Right ventricle myocardium superior (tissue), 1 donor: ENCODE measurements at places on chromosomes 6 and 20. TPM values are rescaled to one million over a fixed set of nuclear protein-coding genes. Genes with fewer than 3 reads are reported as not detected.

GRCh38 chr20:64158346-64159285 is 5.6 kb upstream of the MYT1 start:
- no peak for DNase-seq

GRCh38 chr6:12033770-12034169 is 21.7 kb downstream of the HIVEP1 start:
- no peak for DNase-seq

GRCh38 chr6:16818992-16819626 is 57.8 kb upstream of the ATXN1 start:
- no peak for DNase-seq

GRCh38 chr6:139895205-139895793 is 520.9 kb upstream of the CITED2 start:
- DNase-seq: no peak

- DNase-seq: no peak
Measured at GRCh38 chr6:169885131-169885530, 133.7 kb downstream of the ERMARD start.

GRCh38 chr20:38136421-38137245 is 28.4 kb downstream of the TGM2 start:
- no peak for DNase-seq

GRCh38 chr20:43590392-43591303 is at the start of gene IFT52:
TSS of gene IFT52 (plus strand) at chr20:43590937. CDS start at chr20:43594699, 3,762 bp downstream.
- peak; percentile 95 for DNase-seq

DNA sequence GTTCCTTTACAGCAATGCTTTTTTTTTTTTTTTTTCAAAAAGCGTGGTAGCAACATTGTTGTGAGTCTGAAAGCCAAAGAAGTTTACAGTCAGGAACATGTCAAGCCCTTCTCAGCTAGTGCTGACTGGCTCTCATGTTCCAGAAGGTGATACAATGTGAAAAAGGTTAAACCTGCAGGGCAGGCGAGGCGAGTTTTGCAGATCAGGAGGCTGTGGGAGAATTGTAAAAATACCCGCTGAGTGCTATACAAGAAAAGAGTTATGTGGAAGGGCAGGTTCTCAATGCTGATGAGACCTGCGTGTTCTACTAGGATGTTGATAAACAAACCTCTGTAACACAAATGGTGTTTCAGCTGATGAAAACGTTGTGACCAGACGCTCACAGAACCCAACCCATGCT is 30.9 kb upstream of the RPP40 start:
- DNase-seq: no peak

GRCh38 chr20:57672164-57672563 is 37.7 kb downstream of the PMEPA1 start:
- DNase-seq: peak; percentile 76

DNA sequence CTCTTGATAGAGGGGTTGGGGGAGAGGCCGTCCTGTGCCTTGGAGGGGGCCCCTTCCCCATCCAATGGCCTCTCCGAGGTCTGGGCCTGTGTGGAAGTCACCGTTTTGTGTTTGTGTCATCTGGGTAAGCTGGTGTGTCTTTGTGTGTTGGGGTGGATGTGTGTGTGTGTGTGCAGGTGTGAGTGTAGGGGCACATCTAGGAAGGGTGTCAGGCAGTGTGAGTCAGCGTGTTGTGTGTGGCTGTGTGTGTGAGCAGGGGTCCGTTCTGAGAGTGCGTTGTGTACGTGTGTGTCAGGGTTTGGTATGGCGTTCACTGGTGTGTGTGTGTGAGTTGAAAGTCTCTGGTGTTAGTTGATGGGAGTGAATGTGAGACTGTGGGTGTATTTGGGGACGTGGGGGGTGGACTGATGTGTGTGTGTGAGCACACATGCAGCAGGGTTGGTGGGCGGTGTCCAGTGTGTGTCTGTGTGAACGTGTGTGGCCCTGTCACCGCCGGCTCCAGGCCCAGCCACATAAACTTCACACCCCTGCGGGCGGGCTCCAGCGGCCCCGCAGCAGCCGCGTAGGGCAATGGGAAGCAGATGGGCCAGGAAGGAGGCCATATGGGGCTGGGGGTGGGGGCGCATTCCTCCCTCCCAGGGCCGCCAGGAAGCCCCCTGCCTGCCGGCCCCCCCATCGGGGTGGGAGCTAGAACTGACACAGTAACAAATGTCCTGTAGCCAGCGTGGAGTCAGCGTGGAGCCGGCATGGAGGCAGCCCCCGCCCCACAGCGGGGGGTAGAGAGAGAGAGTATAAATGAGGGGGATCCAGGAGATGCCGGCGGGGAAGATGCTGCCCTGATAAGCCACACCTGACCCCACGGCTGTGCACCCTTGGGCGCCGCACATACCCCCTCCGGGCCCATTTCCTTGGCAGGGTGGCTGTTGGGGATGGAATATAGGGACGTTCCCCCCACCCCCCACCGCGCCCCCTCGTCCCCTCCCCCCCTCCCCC is 32.1 kb downstream of the SNAI1 start:
- DNase-seq: no peak

DNA sequence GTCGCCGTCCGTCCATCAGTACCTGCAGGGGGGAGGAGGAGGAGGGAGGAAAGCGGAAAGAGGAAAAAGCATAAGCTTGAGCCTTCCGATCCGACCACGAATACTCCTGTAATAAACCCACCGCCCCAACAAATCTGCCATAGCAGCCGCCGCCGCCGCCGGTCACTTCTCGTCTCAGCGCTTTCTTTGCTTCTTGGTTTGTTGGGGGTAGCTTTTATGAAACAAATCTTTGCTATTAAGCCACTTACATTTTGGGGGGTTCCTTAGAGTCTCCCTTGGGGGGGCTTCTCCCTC is 277 bp downstream of the ADGRB3 start:
- DNase-seq: no peak

DNA sequence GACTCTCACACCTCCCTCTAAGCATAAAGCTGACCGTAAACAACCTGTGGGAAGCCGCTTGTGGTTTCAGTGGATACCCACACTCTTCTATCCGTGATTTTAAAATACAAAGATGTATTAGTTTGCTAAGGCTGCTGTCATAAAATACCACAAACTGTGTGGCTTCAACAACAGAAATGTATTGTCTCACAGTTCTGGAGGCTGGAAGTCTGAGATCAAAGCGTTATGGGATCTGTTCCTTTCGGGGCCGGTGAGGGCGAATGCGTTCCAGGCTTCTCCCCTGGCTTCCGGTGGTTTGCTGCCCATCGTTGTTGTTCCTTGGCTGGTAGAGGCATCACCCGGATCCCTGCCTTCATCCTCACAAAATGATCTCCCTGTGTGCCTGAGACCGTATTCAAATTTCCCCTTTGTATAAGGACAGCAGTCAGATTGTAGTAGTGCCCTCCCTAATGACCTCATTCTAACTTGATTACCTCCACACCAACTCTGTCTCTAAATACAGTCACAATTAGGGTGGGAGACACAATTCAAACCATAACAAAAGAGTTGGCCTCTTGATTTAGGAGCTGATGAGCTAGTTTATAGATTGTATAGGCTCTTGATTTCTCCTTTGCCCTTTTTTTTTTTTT is 210.6 kb upstream of the SOX4 start:
- no peak for DNase-seq

DNA sequence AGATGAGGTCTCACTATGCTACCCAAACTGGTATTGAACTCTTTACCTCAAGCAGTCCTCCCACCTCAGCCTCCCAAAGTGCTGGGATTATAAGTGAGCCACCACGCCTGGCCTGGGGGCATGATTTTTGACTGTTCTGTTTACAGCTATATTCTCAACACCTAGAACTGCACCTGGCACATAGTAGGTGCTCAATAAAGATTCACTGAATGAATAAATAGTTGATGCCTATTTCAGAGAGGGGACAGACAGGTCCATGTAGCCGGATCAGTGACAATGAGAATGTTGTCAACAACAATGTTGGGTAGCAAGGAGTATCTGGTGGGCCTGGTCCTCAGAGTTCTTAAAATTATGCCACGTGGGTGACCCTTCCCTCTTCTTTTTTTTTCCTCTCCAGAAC is 8.9 kb downstream of the TRAF3IP2 start:
- DNase-seq: no peak

GRCh38 chr6:12567682-12568081 is 148.9 kb upstream of the PHACTR1 start:
- DNase-seq: no peak

DNA sequence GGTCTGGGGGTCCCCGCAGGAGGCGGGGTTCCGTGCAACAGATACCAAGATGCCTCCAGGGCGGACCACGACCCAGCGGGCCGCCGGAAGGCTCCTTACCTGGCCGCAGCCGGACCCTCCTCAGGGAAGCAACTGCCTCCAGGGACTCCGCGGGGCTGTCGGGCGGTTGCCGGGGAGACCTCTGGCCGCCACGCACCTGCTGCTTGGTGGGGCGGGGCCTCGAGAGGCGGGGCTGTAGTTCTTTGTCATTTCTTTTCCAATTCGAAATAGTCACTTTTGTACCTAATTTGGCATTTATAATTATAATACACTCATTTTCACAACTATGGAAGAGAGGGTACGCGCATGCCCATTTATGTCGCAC is 647 bp downstream of the AK9 start:
- DNase-seq: peak; percentile 68

DNA sequence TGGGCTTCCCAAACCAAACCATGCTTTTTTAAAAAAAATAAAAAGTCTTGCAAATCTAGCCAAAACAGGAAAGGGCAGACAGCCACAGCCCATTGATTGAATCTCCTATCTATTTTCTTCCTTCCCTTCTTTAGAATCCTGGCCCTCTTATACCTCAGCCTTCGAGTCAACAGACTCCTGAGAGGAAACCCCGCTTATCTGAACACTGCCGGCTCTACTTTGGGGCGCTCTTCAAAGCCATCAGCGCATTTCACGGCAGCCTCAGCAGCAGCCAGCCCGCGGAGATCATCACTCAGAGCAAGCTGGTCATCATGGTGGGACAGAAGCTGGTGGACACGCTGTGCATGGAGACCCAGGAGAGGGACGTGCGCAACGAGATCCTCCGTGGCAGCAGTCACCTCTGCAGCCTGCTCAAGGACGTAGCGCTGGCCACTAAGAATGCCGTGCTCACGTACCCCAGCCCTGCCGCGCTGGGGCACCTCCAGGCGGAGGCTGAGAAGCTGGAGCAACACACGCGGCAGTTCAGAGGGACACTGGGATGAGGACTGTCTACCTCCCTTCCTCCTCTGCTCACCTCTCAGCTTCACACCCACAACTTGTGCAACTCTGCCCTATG is 10.1 kb upstream of the RTF2 start:
- no peak for DNase-seq

DNA sequence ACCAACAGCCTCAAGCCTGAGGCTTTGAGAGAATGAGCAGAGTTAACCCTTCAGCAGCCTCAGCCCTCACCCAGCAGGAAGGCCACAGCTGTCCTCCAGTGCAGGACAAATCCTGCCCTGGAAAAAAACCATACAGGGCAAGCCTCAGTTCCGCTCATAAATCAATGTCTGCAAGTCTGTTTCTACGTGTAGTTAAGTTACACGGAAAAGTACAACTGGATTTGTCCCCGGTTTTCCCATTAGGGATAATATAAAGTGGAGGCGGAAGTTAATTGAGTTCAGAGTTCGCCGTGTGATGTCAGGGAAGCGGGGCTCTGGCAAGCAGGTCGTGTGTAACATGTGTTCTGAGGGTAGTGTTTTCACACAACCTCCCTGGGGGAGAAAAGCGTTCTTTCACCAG is 44.2 kb upstream of the EYA2 start:
- DNase-seq: no peak

DNA sequence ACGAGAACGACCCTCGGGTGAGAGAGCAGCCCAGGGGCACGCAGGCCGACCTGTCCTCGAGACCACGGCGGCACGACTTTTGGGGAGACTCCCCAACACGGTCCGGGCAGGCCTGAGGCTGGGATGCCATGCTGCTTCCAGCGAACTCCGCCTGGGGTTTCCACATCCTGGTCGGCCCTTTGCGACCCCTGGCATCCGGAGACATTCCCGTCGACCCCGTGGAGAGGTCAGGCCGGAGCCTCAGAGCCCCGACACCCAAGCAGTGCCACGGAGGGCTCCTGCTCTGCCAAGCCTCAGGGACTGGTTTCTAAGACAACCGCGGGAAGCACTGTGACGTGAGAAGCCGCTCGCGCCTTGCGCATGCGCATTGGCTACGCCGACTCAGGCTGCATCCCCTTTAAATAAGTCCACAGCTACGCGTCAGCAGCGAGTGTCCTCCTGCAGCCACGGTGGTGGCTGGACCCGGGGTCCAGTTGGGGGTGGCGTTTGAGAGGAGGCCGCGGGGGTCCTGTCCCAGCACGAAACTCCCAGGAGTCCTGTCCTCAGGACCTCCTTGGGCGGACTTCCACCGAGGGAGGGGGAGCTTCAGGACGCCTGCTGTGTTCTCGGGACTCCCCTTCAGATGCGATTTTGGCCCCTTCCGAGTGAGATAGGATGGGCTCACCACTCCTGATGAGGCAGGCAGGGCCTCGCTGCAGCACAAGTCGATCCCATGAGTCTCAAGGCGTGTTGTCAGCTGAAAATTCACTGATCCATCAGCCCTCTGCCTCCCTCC is 1089.3 kb upstream of the DEFB115 start:
- DNase-seq: peak; percentile 39

DNA sequence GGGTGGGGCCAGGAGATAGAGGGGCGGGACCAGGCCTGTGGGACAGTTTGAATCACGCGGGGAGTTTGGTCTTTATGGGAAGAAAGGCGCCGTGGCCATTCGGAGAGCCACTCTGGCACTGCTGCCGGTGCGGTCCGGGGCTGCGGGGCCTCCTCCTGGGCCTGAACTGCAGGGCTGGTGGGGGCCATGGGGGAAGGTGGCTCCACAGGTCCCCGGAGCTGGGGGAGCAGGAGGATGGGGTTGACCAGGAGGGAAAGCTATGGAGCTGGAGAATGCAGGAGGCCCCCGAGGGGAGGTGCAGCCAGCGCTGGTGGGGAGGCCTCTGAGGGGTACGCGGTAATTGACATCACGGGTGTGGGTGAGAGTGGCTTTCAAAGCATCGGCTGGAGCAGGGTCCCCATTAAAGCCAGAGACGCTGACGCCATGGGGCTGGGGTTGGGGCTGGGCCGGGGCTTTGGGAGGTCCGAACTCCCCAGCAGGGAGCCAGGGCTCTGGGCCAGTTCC is 1.8 kb upstream of the BHLHE23 start:
- DNase-seq: no peak

- peak; percentile 41 for DNase-seq
Measured at GRCh38 chr6:123803504-123804013, at the start of gene NKAIN2. TSS of gene NKAIN2 (plus strand) at chr6:123803865.

DNA sequence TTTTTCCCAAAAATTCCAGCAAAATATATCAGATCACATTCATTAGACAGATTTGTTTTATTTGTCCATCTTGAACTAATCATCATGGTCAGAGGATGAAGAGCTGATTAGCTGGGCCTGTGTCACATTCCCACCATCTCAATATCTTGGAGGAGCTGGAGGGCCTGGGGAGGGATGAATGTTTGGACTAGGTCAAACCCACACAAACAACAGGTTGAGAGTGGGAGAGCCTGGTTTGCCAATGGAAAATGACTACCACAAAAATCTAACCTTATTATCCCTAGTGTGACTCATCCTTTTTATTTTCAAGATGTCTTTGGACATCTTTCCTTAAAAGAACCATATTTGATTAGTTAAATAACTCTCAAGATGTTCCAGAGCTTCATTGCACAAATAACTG is 242.4 kb downstream of the OGFRL1 start:
- DNase-seq: no peak

The TNFRSF6B gene
- total RNA-seq: 0.32 TPM

The RSPH4A gene
- not detected for total RNA-seq

The IP6K3 gene
- total RNA-seq: 44.2 TPM

The PCSK2 gene
- 0.86 TPM for total RNA-seq

The GLP1R gene
- total RNA-seq: 6.5 TPM

The SRPK1 gene
- total RNA-seq: 22.1 TPM

The GCLC gene
- 26.6 TPM for total RNA-seq

The TAGAP gene
- total RNA-seq: 1.1 TPM

The HEY2 gene
- 60.6 TPM for total RNA-seq

The PRR18 gene
- total RNA-seq: not detected

The FAM83B gene
- total RNA-seq: 1.6 TPM

The COX4I2 gene
- total RNA-seq: 9.3 TPM

The LAMP5 gene
- not detected for total RNA-seq

The RFX6 gene
- total RNA-seq: not detected

The BTBD3 gene
- total RNA-seq: 28.4 TPM

The GPX5 gene
- total RNA-seq: not detected
